Sigmoid colon (tissue), 7 donors: ENCODE measurements at places on chromosomes 1 and 21. TPM values are rescaled to one million over a fixed set of nuclear protein-coding genes. Genes with fewer than 3 reads are reported as not detected.

- no peaks in the 10 kb centered on the region for H3K36me3 ChIP-seq
- DNase-seq, result no peak
- no peaks in the 10 kb centered on the region for H3K4me1 ChIP-seq
- H3K4me3 ChIP-seq, result no peak overlapping the region
Measured at GRCh38 chr1:62832276-62832675, 48.3 kb downstream of the ATG4C start.

DNA sequence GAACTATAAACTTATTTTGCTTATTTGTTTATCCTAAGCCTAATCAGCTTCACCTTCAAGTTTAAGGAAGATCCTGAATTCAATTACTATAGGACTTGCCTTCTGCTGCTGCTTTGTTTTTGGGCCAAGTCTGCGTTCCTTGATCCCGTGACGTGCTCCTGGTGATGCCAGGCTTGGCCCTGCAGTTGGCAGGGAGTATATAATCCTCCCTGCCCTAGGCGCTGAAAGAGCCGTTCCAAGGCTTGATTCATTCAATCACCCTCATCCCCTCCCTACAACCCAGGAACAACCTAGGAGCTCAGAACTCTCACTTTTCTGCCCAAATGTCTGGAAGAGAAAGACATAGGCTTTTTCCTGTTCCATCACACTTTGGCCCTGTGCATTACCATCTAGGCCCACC is 12.4 kb upstream of the LRRN2 start:
- no peak overlapping the region for H3K4me3 ChIP-seq
- peaks cover 7% of the 10 kb centered on the region for H3K4me1 ChIP-seq
- DNase-seq, result peak; percentile 83

GRCh38 chr1:151798571-151798970 is 6.6 kb downstream of the LINGO4 start:
- H3K4me3 ChIP-seq, result no peak overlapping the region
- H3K27ac ChIP-seq, result no peak overlapping the region
- H3K27me3 ChIP-seq, result no peaks in the 10 kb centered on the region
- no peaks in the 10 kb centered on the region for H3K36me3 ChIP-seq

DNA sequence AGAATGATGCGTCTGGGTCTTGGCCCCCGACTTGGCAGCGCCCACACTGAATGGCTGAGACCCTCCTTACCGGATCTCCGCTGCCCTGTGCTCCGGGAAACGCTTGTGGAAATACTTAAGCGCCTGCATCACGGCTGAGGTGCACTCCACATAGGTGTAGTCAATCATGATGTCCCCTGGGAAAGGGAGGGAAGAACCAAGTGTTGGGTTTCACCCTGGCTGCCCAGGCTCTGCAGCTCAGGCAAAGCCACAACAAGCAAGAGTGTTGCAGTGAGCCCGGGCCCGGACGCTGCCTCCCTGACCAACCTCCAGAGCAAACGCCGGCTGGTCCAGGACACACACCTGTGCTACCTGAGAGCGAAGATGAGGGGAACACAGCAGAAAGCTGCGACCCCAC is 21.5 kb upstream of the SPATC1L start:
- H3K36me3 ChIP-seq, result peaks cover 49% of the 10 kb centered on the region
- no peaks in the 10 kb centered on the region for H3K27me3 ChIP-seq
- H3K4me1 ChIP-seq, result no peaks in the 10 kb centered on the region
- H3K4me3 ChIP-seq, result no peak overlapping the region
- no peak for DNase-seq

DNA sequence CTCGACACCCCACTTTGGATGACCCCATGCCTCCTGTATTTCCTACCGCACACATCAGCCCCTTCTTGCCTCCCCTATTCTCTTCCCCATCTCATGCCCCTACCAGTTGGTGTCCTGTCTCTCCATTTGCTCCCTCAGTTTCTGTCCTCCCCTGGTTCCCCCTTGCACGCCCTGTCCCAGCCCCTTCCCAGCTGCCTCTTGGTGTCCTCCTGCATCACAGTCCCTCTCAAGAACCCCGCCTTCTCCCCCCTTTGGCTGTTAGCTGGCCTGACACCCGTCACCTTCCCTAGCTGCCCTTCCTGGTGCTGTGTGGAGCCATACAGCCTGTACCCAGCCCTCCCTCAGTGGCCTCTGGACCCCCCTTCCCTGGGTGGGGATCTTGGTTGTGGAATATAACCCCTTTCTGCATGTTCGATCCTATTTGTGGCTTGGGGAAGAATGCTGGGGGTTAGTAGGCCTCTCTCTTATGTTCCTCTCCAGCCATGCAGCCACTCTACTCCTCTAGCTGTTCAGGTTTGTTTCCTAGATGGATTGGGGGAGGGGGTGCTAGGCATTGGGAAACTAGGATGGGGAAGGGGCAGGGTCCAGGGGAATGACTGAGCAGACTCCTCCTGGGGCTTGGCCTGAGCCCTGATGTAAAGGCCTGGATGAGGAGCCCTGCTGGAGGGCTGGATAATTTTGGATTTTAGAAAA is 41.4 kb upstream of the NFASC start:
- peaks cover 31% of the 10 kb centered on the region for H3K4me1 ChIP-seq
- peak overlapping the region; percentile 72 for H3K27ac ChIP-seq

GRCh38 chr1:45787905-45788304 is 15.5 kb upstream of the MAST2 start:
- no peak overlapping the region for H3K4me3 ChIP-seq
- no peak for DNase-seq
- no peak overlapping the region for H3K27ac ChIP-seq

DNA sequence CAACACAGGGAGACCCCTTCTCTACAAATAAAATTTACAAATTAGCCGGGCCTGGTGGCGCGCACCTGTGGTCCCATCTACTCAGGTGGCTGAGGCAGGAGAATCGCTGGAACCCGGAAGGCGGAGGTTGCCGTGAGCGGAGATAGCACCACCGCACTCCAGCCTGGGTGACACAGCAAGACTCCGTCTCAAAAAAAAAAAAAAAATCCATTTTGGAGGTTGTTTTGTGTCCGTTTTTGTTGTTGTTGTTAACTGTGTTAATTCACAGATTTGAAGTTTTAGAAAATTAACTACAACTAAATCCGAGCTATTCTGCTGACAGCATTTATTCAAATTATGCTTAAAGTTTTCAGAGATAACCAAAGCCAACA is 618 bp downstream of the CLCC1 start:
- peak overlapping the region; percentile 98 for H3K27ac ChIP-seq
- H3K36me3 ChIP-seq, result no peaks in the 10 kb centered on the region
- H3K27me3 ChIP-seq, result no peaks in the 10 kb centered on the region
- peak overlapping the region; percentile 57 for H3K4me3 ChIP-seq
- no peaks in the 10 kb centered on the region for H3K4me1 ChIP-seq
- DNase-seq, result peak; percentile 70

DNA sequence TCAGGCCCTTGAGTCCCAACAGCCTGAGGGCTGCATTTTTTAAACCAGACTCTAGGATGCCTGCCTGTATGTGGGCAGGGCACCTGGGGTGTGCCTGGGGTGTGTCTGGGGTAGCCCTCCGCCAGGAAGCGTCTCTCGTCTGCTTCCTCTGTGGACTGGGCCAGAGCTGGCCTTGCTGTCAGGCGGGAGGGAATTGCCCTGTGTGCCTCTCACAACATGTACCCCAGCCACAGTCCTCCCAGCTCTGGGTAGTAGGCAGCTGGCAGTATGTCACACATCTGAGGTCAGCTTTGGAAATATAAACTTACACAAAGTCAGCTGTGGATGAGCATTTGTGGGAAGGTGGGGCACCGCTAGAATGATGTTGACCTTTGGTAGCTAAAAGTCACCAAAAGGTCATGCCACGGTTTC is 13.0 kb downstream of the TRAF5 start:
- H3K4me3 ChIP-seq, result no peak overlapping the region
- no peaks in the 10 kb centered on the region for H3K27me3 ChIP-seq
- no peak overlapping the region for H3K27ac ChIP-seq
- DNase-seq, result no peak
- H3K4me1 ChIP-seq, result peaks cover 30% of the 10 kb centered on the region
- no peaks in the 10 kb centered on the region for H3K36me3 ChIP-seq

DNA sequence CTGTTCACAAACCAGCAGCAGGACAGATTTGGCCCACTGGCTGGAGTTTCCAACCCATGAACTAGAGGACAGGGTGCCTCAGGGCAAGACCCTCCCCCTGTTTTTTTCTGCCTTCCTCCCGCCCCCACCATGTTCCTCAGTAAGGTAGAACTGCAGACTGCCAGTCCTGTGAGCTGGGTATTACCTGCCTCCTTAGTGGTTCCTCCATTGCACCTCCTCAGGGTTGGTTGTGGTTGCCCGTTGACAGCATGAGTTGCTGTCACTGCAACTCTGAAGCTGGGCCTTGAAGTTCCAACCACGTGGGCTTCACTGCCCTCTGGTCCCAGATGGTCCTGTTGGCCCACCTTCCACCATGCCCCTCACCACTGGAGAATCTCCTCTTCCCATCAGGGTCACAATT is 28.8 kb downstream of the TENT5C start:
- H3K4me3 ChIP-seq, result no peak overlapping the region
- no peak overlapping the region for H3K27ac ChIP-seq
- H3K36me3 ChIP-seq, result no peaks in the 10 kb centered on the region

DNA sequence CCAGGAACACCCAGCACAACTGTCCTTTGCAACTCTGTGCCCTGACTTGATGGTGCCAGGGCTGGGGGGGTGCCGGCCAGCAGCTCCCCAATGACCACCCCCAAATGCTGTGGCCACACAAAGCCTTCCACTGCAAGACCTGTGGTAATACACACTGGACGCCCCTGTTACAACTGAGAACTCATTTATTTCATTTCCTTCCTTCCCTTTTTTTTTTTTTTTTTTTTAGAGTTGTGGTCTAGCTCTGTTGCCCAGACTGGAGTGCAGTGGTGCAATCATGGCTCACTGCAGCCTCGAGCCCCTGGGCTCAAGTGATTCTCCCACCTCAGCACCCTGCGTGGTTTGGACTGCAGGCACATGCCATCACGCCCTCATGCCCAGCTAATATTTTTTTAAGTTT is 25.2 kb downstream of the TP73 start:
- no peak for DNase-seq
- H3K27ac ChIP-seq, result no peak overlapping the region
- H3K36me3 ChIP-seq, result no peaks in the 10 kb centered on the region
- no peak overlapping the region for H3K4me3 ChIP-seq
- H3K27me3 ChIP-seq, result peaks cover 30% of the 10 kb centered on the region
- no peaks in the 10 kb centered on the region for H3K4me1 ChIP-seq

The CCDC190 gene
- polyA plus RNA-seq, result not detected

The OTUD3 gene
- 4.3 TPM for polyA plus RNA-seq

The ALX3 gene
- polyA plus RNA-seq, result 0.13 TPM

The CCDC185 gene
- not detected for polyA plus RNA-seq

The STIL gene
- polyA plus RNA-seq, result 5.7 TPM

The EXO1 gene
- polyA plus RNA-seq, result 1.6 TPM

The TNNT2 gene
- polyA plus RNA-seq, result 34.9 TPM

The FCN3 gene
- 4.6 TPM for polyA plus RNA-seq

The CFAP57 gene
- not detected for polyA plus RNA-seq
